HS-27A (cell line): ENCODE measurements at places on chromosomes 3 and 15.

GRCh38 chr3:10187944-10188343, 23.2 kb downstream of the IRAK2 start:
- DNase-seq, result no peak

GRCh38 chr3:140995881-140996280, 54.2 kb downstream of the SLC25A36 start:
- DNase-seq, result no peak

- DNase-seq, result no peak
Observed at GRCh38 chr3:12437861-12438260, 46.4 kb upstream of the TSEN2 start.

DNA sequence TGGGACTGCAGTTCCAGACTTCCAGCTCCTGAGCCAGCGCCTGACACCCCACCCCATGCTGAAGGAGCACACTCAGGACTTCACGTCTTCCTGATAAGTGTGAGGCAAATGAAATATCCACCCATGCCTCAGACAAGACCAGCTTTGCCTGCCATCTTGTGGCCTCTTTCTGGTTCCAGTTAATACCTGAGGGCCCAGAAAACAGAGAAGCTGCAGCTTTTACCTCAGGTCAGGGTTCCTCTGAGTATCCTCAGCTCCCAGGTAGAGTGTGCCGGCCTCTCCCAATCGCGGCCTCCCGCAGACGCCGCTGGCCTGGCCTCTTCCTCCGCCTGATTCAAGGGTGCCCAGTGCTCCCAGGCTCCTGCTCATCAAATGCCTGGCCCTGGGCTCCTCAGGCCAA, 5.1 kb upstream of the KLHL6 start:
- no peak for DNase-seq

DNA sequence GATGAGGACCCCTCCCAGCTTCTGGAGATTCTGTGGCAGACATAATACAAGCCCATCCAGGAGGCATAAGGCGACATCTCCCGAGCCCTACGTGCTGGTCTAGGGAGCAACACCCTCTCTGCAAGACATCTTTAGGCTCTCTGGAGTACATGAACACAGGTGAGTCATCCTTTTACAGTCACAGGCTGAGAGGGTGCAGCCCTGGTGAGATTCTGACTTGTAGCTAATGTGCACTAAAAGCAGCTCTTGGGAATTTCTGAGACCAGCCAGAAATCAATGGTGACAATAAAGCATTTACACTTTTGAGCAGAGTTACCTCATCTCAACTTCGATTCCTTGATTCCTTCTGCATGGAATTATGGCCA, 131.1 kb downstream of the XXYLT1 start:
- DNase-seq, result no peak

GRCh38 chr3:183233966-183234365, 19.1 kb upstream of the B3GNT5 start:
- no peak for DNase-seq

DNA sequence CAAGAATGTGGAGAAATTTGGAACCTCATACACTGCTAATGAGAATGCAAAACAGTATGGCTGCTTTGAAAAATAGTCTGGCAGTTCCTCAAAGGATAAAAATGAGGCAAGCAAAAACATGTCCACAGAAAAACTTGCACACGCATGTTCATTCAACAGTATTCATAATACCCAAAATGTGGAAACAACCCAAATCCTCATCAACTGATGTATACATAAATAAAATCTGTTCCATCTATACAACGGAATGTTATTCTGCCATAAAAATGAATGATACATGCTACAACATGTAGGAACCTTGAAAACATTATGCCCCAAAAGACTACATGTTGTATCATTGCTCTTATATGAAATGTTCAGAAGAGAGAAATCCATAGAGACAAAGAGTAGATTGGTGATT, 36.4 kb upstream of the OXTR start:
- no peak for DNase-seq

- DNase-seq, result no peak
Observed at GRCh38 chr15:78873793-78874765, 1.4 kb downstream of the MORF4L1 start.

DNA sequence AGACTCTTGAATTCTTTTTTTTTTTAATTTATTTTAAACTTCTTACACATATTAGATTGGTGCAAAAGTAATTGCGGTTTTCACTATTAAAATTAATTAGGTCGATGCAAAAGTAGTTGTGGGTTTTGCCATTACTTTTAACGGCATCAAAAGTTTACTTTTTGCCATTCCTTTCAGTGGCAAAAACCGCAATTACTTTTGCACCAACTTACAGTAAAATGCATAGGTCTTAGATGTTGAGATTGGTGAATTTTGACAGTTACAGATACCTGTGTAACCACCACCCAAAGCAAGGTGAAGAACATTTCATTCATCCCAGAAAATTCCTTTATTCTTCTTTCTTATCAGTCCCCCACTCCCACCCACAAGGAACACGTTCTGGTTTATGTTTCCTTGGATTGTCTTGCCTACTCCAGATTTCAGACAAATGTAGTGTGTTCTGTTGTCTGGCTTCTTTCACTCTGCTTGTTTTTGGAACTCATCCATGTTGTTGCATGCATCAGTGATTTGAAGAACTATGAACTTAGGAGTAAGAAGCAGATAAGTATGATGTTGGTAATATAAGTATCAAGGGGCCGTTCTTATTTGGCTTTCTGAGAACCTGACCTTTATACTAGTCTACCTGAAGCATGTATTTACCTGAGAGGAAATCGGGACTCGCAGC, 198.4 kb upstream of the UBE2E1 start:
- DNase-seq, result no peak

DNA sequence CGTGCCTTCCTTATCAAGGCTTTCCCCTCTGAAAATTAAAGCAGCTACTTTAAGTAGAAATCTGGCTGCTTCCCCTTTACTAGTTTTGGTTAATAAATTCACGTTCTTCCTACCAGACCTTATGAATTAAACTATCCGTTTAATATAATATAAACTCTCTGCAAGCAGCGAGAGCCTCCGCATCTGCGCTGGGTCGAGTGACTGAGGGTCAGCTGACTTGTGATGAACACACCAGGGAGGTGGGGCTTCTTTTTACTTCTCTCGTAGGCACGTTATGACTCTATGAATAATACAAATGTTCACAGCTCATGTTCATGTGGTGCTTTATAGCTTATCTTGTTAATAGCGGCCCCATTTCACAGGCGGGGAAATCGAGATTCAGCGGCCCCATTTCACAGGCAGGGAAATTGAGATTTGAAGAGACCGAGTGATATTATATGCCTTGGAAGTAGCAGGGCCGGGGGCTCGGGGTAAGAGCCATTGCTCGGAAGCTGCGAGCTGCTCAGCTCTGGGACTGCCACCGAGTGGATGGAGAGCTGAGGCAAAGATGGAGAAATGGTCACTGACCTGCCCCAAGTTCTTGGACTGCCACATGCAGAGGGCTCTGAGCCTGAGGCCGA, 8.3 kb downstream of the MUC4 start:
- no peak for DNase-seq

DNA sequence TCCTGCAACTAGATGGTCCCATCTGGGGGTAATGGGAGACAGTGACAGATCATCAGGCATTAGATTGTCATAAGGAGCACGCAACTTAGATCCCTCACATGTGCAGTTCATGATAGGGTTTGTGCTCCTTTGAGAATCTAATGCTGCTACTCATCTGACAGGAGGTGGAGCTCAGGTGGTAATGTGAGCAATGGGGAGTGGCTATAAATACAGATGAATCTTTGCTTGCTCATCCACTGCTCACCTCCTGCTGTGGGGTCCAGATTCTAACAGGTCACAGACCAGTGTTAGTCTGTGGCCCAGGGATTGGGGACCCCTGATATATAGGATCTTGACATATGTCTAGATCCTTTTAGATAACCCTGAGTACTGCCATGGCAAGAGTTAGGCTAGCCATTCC, 52.7 kb downstream of the RASGRF1 start:
- DNase-seq, result no peak

- no peak for DNase-seq
Observed at GRCh38 chr3:105365391-105366325, 1.1 kb upstream of the ALCAM start.
